Activated CD4-positive, CD25-positive, alpha-beta regulatory T cell treated with anti-CD3 and anti-CD28 coated beads, Interleukin-2, amount 50 U/mL, for 24 hours (primary cell): ENCODE measurements at places on chromosomes 2 and 18.

DNA sequence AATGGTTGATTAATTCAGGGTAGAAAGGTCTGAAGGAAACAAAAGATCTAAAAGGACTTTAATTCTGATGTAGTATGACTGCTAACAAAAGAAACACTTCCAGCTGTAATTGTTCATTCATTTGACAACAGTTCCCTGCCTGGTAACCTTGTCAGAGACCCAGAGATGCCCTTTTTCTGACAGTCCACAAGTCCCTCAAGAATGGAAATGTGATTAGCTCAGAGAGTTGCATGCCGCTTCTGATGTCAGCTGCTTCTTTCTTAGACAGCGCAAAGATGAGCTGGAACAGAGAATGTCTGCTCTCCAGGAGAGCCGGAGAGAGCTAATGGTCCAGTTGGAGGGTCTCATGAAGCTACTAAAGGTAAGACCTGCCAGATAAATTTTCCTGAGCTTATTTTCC is 153.6 kb downstream of the DTNA start:
- no peak for ATAC-seq

DNA sequence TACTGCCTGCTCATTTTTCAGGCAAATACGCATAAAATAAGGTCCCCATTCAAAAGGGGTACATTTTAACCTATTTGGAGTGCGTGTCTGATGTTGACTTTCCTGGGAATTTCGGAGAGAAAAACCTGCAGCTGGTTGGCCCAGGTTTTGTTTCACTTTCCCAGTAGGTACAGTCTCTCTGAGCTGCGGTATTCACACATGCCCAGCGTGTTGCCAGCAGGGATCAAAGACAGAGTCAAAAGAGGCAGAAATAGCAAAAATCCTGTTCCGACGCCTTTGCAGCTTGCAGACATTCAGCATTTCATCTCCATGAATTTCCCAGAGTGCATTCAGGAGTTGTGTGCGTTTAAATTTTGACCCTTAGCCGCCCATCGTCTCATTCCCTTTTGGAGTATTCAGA is 855.4 kb upstream of the CELF4 start:
- no peak for ATAC-seq

- ATAC-seq, result no peak
Measured at GRCh38 chr18:267380-267687, 513 bp downstream of the THOC1 start.

GRCh38 chr18:23640052-23640451 is 22.7 kb downstream of the ANKRD29 start:
- no peak for ATAC-seq

DNA sequence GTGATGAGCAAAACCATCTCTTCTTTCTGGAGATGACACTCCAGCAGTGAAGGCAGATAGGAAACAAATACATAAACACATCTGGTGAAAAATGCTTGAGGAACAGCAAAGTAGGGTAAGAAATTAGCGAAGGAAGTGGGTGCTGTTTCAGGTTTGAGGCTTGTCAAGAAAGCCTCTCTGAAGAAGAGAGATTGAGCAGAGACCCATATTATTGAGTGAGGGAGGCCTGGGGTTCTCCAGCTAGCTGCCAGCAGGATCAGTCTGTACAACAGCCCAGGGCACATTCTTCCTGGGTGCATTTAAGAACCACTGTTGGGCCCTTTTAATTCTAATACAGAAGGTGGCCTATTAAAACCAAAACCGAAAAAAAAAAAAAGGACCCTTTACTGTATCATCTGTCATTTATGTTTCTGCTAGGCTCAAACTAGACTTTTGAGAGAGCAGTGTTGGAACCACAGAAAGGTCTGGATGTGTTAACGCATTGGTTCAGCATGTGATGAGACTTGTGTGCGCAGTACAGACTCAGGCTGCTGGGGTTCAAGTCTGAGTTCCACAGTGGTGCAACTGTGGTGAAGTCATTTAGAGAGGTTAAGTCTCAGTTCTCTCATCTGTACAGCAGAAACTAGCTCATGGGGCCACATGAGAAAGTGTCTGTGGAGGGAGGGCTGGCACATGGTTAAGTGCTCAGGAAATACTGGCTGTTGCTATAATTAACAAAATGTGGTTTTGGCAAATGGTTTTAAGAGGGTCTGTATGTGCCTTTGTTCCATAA is 28.9 kb downstream of the MGAT5 start:
- peak; percentile 90 for ATAC-seq

- ATAC-seq, result no peak
Measured at GRCh38 chr18:69840001-69840400, 107.7 kb downstream of the CD226 start.

DNA sequence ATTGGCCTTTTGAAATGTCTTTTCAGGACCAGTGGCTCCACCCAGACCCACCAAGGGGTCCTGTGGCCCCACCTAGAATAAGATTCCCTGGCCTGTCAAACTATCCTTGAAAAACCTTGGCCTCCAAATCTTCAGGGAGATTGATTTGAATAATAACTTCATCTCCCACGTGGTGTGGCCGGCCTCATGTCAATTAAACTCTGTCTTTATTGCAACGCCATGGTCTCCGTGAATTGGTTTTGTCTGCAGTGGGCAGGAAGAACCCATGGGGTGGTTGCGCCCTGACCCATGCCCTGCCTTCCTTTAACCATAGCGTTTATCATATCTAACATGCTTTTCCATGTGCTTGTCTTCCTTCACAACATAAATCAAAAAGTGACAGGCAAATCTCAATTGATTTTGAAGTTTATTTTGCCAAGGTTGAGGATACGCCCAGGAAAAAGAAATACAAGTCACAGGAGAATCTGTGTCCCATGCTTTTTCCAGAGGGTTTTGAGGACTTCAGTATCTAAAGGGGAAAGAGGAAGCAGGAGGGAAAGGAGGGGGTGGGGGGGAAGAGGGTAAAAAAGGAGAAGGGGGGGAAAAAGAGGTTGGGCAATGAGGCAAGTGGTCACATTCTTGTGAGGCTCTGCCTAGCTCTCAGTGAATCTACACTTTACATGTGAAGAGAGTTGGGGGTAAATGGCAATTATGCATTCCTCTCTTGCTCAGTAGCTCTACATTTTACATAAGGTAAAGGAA is 66.5 kb upstream of the CABLES1 start:
- no peak for ATAC-seq

GRCh38 chr2:218570850-218571249 is 2.2 kb downstream of the CNOT9 start:
- ATAC-seq, result no peak

- ATAC-seq, result no peak
Measured at GRCh38 chr2:218360453-218360852, 3.8 kb downstream of the CATIP start.

DNA sequence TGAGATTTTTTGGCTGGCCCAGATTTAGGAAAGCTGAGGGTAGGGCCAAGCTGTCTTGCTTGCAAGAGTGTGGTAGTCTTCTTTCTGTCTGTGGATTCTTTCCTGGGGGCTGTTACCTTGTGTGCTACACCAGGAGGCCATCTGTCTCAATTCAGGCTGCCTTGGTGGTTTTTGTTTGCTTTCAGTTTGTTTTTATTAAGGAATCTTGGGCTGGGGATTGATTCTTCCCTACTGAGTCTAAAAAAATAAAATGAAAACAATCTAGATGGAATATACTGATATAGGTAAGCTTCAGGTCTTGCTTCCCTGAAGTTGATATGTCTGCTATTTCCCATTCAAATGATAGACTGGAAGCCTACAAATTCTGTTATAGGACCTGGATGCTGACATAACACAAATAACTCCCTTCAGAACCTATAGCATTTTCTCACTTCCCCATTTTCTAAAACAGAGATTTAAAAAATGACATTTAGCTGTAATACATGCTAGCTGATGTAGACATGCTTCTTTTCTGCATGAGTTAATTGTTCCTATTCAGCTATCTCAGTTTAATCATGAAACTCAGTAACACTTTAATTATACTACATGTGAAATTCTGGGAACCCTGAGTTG is 5.3 kb downstream of the LHCGR start:
- no peak for ATAC-seq

DNA sequence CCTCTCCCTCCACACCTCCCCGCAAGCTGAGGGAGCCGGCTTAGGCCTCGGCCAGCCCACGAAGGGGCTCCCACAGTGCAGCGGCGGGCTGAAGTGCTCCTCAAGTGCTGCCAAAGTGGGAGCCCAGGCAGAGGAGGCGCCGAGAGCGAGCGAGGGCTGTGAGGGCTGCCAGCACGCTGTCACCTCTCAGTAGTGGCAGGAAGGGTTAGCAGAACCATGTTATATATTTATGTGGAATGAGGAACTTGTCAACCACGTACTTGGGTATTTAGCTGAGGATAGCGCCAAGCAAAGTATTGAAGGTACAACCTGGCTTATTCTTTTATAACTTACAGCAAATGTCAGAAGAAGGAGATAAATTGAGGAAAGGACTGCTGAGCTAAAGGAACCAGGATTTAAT is 144.1 kb upstream of the MGAT5 start:
- ATAC-seq, result no peak

GRCh38 chr18:48875942-48876511 is 74.7 kb downstream of the SMAD7 start:
- no peak for ATAC-seq

- no peak for ATAC-seq
Measured at GRCh38 chr18:48394176-48394575, 15.0 kb downstream of the ZBTB7C start.

DNA sequence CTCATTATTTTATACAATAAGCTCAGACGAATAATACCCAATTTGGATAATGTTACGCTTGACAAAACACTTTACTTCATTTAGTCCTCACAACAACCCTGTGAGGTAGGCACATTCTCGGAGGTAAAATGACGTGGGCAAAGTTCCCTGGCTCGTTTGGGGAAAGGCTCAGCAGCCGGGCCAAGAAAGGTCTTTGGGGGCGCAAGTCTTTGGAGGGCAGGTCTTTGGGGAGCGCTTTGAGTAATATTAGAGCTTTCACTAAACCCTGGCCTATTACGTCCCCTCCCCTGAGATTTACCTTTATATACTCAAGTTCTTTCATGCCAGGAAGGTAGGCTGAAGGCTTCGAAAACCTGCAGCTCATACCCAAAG is 427 bp downstream of the RBKS start:
- no peak for ATAC-seq

- ATAC-seq, result no peak
Measured at GRCh38 chr18:59481436-59481835, 122.4 kb upstream of the LMAN1 start.
